ENCODE measurements at places on chromosomes 2 and 18.

DNA sequence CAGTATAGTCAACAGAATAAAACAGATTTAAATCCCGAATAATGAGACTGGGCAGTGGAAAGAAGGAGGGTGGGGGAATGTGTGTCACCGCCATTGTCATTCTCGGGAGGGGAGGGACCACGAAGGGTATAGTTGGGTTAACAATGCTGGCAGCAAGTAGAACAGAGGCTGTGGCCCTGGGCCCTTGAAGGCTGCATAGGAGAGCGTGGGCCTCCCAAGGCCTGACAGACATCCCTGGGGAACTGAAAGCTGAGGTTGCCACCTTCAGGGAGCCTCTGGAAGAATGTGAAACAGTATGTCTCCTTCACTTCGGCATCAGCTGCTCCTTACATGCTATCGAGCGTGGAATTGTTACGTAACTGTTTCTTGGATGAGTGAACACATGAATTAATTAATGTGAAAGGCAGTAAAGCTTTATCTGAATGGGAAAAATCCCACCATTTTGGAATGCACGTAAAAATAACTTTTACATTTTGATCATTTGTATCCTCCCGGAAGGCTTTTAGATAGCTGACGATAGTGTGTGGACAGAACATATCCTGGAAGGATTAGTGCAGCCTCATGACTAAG is 92.8 kb upstream of the TTC39C start:
- no peak for DNase-seq

DNA sequence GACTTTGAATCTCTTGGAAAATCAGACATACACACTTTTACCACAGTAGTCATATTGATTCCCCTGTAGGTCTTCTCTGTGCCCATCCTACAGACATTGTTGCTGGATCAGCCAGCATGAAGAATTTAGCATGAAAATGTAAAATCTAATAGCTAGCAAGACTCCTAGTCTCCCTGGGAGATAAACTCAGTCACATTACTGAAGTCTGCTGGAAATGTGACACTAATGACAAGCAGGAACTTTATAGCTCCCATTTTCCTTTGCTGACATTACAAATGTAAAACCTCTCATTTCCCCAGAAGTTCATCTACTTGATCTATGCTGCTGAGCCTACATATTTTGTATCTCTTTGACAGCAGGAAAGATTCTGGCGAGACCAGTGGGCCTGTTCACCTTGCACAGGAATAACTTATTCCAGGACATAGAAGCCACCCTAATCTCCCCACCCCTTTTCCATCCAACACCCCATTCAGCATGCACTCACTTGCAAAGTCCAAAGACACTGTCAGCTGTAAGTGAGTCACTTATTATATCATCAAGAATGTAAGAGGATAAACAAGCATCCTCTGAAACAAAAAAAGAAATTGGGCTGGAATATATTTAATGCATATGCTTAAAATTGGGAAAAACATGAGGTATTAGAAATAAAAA is 648.3 kb upstream of the PKDCC start:
- DNase-seq: no peak

- DNase-seq: no peak
Measured at GRCh38 chr2:238742066-238742465, 105.8 kb upstream of the TWIST2 start.

- no peak for DNase-seq
Measured at GRCh38 chr18:3689986-3690763, 240.2 kb downstream of the TGIF1 start.

- DNase-seq: no peak
Measured at GRCh38 chr2:6872394-6872793, 5.2 kb upstream of the RSAD2 start.

DNA sequence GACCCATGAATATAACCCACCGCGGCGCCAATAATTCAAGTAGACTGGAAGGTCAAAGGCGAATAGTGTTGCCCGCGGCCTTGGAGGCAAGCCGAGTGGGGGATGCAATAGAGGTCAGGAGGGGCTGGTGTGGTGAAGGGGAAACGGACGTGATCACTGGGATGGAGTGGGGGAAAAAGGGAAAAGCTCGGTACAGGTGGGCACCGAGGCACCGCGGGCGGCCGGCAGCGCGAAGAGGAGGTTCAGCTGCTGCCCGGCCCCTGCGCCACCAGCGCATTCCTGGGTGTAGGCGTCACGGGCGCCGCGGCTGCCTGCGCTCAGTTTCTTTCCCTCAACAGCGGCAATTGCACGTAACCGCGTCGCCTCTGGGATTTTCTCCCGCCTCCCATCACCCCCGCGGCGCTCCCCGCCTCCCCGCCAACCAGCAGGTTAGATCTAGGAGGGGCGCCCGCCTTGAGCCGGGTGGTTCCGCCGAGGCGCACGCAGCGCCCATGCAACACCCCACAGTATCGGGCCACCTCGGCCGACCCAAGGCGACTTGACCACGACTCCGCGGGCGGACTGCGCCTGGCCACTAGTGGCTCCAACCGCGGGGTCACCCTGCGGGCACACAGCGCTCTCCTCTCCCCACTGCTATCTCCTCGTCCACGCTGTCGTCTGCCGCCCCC is 1.5 kb downstream of the RND3 start:
- DNase-seq: no peak

- DNase-seq: no peak
Measured at GRCh38 chr18:64436111-64436510, 287.2 kb upstream of the LINC00305 start.

DNA sequence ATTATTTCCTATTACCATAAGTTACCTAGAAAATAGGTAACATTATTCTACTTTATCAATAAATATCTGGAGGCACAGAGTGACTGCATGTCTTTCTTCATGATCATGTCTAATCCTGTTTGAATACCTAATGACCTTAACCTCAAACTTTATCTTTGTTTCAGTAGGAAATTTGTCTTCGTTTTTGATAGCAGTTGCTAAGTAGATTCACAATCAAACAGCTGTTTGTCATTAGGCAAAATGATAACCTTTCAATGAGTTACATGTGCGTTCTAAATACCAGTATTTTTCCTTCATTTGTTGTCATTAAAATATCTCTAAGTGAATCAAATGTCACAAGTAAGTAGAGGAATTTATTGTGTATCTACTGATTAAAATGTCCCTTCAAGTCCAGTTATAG is 473.8 kb downstream of the NRXN1 start:
- DNase-seq: no peak

GRCh38 chr2:150520033-150520432 is 32.6 kb upstream of the RND3 start:
- no peak for DNase-seq
